ENCODE measurements at places on chromosomes 1 and 21.

- DNase-seq: no peak
Observed at GRCh38 chr1:242876030-242876429, 351.5 kb upstream of the PLD5 start.

GRCh38 chr21:45326169-45326851, 38.6 kb upstream of the POFUT2 start:
- DNase-seq: no peak

- no peak for DNase-seq
Observed at GRCh38 chr1:8943498-8944405, 1.9 kb upstream of the CA6 start.

DNA sequence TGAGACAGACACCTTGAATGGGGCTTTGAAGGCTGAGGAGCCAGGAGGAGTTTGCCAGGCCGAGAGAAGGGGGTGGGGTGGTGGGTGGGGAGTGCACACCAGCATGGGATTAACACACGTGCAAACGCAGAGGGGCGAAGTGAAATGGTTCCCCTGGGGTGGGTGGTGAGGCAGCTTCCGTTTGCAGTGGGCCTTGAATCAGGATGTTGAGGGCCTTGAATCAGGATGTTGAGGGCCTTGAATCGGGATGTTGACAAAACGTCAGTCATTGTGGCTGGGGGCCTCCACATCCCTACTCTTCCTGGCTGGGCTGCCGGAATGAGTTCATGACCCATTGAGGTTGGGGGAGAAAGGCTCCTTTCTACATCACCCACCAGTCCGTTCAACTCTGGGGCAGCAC, 16.6 kb downstream of the LDLRAP1 start:
- no peak for DNase-seq

- no peak for DNase-seq
Observed at GRCh38 chr21:38881131-38881530, 75.4 kb downstream of the ETS2 start.

GRCh38 chr21:22342889-22343288, 1344.7 kb downstream of the NCAM2 start:
- DNase-seq: no peak

- DNase-seq: no peak
Observed at GRCh38 chr1:109477821-109478220, 5.9 kb upstream of the ATXN7L2 start.

DNA sequence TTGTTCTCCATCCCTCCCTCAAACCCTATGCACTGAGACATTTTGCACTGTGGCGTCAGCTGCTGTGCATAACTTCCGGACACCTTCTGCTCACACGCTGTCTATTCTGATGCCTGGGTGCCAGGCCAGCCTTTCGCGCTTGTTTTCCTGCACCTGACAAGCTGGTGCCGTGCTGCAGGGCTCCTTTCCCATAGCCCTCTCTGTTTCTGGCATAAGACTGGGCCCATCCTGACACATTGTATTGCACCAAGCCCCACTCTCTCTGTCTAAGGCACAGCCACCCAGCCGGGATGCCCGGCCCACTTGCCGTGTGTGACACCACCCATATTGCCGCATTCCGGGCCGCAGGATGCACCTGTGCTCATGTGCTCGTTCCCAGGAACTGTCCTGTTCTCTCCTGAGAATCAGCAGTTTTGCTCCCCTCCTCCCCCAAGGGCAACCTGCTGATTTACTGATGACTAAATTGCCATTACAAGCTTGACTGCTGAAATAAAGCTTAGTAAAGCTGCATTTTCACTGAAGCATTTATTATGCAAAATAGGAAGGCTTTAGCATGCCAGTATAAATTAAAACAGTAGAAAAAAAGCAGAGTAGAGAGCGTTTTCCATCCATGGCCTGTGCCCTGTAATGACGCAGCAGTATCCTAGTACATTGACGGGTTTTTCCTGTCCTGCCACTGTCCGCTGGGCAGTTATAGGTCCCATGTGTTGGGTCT, 88.0 kb downstream of the CD247 start:
- DNase-seq: no peak

GRCh38 chr1:37493336-37494098, 19.1 kb downstream of the ZC3H12A start:
- no peak for DNase-seq

DNA sequence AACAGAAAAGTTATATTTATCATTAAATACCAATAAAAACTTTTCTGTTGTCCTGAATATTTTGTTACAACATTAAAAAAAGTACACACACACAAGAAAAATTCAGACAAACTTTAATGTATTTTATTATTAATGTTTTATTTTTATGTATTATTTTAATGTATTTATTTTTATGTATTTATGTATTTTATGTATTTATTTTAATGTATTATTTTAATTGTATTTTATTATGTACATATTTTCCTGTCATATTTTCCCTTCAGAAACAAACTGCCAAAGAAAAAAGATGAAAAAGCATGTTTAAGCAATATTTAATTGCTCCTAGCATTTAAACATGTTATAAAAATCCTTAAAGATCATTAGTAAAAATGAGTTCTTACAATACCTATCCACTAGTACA, 222.1 kb downstream of the RERE start:
- DNase-seq: no peak

GRCh38 chr1:17949511-17949910, 158.1 kb upstream of the IGSF21 start:
- DNase-seq: no peak

- no peak for DNase-seq
Observed at GRCh38 chr21:39633770-39634181, 21.0 kb downstream of the B3GALT5 start.

- no peak for DNase-seq
Observed at GRCh38 chr1:12706061-12706460, 9.8 kb upstream of the AADACL3 start.

DNA sequence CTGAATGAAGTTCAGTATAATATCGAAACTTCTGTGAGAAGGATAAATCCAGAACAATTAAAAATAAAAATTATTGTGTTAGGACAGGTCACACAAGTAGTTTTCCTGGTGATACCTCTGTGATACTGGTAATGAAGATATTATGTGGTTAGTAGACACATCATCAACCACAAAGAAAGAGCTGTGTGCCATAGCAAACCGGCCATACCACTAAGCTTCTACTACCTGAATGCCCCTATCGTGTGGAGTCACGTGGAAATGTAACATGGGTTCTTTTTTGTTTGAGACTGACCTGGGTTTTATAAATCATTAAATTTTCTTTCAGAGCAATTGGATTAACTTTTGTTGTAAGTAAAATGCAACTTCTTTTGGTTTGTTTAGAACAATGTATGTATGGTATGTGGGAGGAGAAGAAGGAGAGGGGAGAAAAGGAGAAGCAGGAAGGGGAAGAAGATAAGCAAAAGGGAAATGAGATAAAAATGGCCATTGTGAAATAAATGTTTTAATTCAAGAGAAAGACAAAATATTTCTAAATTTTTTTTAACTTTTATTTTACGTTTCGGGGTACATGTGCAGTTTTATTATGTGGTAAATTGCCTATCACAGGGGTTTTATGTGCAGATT, 58.2 kb upstream of the LRRC8B start:
- no peak for DNase-seq

DNA sequence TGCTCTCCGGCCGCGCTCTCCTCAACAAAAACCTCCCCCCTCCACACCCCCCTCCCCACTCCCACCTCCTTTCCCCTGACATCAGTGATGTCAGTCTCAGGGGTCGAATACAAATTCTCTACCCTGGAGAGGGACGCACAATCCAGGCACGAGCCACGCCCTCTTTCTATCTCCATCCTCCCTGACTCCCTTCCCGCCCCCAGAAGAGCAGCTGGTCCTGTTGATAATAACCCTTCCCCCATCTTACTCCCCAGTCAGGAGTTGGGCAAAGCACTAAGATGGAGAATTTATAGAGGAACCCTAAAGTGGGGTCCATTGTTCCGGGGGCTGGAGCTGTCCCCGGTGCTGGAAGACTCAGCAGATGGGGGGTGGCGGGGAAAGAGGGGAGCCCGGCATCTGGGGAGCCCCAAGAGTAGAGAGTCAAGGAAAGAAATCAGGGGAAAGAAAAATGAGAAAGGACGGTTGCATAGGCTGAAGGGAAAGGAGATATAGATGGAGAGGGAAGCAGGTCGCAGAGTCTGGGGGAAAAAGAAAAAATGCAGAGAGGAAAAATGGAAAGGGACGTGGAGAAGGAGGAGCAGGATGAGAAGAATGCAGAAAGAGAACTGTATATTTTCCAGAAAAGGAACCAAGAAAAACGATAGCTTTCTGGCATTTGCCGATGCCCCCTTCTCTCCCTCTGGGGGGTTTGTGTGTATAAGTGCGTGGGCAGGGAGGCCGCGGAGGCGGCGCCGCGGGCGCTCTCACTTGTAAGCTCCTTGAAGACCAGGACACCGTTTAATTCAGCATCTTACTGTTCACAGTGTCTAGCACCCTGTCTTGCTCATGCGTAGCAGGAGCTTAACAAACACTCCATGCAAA, at the start of gene CELF3:
Gene CELF3, minus strand, starts transcription at position 33 of the 861 bp plus-strand sequence. CDS start 783 bp downstream, outside the sequence.
- DNase-seq: no peak

GRCh38 chr1:54112705-54113368, 40.0 kb downstream of the CDCP2 start:
- no peak for DNase-seq

- DNase-seq: no peak
Observed at GRCh38 chr1:117336088-117336817, 31.0 kb upstream of the MAN1A2 start.

DNA sequence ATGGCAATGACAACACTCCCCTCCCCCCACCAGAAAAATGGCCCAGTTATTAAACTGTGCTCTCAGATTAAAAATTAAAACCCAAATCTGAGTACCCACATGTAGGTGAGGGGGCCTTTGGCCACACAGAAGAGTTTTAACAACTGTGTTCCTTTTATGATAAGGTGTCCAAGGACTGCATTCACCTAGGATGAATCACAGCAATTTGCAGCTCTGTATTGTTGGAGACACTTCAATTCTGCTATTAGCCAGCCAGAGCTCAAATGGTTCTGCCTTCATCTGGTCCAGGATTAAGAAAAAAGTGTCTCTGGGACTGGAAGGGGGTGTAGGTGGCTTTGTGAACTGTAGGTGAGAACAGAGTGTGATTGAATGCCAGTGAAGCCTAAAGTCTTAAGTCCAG, 43.3 kb upstream of the DIRAS3 start:
- no peak for DNase-seq

DNA sequence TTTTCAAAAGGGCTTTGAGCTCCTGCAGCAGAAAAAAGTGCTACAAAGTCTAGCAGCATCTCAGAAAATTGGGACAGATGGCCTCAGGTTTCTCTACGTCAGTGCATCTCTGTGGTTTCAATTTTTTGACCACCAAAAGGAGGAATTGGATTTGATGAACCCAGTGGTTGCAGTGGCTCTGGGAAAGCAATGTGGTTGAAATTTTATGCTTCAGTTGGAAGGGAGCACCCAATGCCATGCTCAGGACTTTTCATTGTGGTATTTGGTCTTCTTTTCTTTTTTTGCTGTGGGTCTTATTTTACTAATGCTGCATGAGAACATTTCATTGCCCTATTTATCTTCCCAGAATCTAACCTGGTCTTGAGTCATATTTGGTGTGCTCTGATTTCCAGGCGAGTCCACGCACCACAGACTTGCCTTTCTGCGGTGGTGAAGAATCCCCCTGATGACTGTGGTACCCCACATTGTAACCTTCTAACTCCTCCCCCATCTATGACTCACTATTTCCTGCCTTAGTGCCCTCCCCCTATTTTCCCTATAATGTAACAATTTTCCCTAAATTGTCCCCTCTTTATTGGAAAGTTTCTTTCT, 56.7 kb downstream of the S1PR1 start:
- DNase-seq: peak; percentile 65

DNA sequence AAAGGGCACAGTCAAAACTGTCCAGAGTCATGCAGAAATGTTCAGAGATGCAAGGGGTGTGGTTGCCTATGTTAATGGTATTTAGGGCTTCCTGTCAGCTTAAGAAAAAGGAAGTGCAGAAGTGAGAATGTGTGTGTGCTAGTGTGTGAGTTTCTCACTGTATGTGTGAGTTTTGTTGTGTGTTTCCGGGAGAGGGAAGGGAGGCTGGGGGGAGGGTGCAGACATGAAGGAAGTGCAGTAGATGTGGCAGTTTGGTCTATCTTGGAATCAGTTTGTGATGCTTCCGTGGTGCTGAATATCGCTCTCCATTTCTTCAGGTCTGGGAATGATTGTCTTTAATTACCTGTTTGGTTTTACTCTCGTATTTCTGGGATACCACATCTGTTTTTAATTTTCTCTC, 16.5 kb upstream of the ATP6V1G3 start:
- peak; percentile 31 for DNase-seq

- no peak for DNase-seq
Observed at GRCh38 chr1:193614817-193615216, 428.4 kb upstream of the B3GALT2 start.

DNA sequence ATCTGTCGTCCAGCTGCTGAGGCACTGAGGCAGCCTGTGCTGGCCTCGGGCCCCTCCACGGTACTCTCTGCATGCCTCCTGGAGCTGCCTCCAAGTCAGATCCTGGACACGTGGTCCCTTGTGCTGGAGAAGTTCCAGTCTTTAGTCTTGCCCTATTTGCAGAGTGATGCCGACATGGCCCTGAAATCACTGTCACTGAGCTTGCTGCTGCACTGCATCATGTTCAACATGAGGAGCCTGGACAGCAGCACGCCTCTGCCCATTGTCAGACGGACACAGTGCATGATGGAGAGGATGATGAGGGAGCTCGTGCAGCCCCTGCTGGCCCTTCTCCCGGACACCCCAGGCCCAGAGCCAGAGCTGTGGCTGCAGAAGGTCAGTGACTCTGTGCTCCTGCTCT, 10.0 kb downstream of the URB2 start:
- DNase-seq: no peak

DNA sequence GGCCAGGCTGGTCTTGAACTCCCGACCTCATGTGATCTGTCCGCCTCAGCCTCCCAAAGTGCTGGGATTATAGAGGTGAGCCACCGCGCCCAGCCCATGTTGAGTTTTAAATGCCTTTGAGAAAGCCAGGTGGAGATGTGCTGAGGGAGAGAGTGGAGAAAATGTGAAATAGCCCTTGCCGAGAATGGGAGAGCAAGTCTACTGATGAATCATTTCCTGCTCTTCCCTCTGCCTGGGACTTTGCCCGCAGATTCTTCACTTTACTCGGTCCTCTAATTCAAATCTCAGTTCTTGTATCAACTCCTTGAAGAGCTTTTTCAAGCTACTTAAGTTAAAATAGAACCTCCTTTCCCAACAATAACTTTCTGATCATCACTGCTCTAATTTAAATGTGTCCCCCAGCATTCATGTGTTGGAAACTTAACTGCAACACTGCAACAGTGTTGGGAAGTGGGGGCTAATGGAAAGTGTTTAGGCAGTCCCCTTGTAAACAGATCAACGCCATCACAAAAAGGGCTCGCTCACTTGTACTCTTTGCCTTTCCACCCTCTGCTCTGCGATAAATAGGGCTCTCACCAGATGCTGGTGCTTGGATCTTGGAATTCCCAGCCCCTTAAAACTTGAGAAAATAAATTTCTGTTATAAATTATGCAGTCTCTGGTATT, 27.8 kb downstream of the OSBPL9 start:
- DNase-seq: no peak

DNA sequence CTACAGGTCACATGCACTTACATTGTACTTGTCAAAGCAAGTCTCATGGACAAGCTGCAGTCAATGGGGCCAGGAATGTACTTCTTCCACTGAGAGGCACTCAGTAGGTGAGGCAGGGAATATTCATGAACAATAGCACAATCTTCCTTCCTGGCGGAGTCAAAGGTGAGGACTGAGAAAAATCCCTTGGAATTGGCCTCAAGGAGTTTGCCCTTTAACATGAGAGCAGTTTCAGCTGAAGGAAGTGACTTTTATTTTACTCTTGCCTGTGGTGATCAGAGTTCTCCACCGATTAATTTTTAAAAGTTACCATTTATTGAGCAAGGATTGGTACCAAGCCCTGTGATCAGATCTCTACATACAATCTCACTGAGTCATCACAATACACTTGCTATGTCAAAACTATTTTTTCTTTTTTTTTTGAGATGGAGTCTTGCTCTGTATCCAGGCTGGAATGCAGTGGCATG, 11.2 kb upstream of the AK2 start:
- DNase-seq: no peak

Data from T-helper 22 cell (primary cell).